Sciatic nerve (tissue), 2 donors: ENCODE measurements at places on chromosomes 1 and 21.

DNA sequence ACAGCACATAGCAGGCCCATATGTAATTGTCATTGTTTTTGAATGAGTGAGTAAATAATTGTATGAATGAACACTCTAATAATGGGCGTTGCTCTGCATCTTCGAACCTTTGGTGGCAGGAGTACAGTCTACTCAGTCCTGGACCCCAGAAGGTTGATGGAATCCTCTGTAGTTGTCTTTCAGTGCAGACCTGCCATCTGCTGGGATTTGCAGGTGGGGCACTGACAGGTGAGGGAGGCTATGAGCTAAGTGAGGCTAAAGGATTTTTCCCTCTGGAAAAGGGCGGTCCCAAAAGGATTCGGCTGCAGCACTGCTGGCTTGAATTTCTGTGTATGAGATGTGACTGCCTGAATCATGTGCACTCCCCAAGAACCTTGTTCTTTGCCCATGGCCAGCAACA lies 53.4 kb downstream of the PLXNA2 start:
- no peak for DNase-seq

- no peak for DNase-seq
Observed at GRCh38 chr1:93013145-93014065, 52.1 kb upstream of the DIPK1A start.

DNA sequence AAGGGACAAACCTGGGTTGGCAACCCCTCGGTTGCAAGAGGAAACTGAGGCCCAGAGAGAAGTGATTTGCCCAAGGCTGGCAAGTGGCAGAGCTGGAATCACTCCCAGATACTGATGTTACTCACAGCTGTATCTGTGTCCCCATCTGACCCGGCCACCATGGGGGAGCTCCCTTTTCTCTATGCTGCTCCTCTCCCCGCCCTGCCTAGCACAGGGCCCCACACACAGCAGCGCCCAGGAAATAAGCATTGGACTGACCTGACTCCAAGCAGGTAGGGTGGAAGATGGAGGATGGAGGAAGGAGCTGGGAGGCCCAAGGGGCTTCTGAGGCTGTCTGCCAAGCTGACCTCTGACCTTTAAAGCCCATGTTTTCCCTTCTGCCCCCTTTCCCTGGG lies 3.0 kb upstream of the FBLIM1 start:
- no peak for DNase-seq

- DNase-seq = no peak
Observed at GRCh38 chr1:201113451-201114244, 1.4 kb upstream of the CACNA1S start.

GRCh38 chr1:89602871-89603404 lies 30.0 kb upstream of the LRRC8C start:
- DNase-seq = no peak

DNA sequence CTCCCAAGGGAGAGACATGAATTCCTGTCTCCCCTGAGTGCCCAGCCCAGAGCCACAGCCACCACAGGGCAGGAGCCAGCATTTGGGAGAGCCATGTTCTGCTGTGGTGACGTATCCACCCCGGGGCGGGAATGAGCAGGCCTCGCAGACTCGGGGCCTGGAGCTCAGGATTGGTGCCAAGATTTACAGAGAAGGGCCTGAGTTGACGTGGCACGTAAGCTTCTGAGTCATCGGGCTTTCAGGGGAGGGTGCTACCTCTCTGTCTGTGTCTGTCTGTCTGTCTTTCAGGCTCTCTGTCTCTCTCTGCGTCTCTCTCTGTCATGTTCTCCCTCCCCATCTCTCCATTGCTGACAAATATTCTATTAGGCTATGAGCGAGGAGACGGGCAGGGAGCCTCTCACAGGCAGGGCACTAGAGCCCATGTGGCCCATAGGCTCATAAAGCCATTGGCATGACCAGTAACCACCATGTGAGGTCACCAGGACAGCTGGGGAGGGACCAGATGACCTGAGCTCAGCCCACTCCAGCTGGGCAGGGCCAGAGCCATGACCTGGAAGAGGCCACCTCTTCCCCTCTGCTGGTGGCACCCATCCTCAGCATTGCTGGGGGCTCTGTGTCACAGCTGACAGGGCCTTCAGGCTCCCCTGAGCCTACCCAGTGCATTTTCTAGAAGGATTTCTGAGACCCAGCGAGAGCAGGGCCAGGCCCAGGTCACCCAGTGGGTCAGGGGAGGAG lies 300.0 kb upstream of the VAMP3 start:
- peak; percentile 85 for DNase-seq
